ENCODE measurements at places on chromosomes 7 and 10.

DNA sequence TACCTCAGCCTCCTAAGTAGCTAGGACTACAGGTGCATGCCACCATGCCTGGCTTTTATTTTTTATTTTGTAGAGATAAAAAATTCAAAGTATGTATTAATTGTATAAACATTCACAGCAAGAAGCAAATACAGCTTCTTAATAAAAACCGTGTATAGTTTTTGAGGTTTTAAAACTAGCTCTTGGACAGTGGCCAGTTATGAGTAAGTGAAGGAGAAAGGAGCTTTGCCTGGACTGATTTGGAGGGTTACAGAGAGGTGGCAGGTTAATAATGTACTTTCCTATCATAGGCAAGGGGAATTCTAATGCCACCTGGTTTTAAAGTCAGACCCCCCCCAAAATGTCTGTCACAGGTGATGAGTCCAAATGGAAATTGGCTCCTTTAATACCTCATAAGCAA, 43.4 kb downstream of the ZNRF2 start:
- no peak for DNase-seq

DNA sequence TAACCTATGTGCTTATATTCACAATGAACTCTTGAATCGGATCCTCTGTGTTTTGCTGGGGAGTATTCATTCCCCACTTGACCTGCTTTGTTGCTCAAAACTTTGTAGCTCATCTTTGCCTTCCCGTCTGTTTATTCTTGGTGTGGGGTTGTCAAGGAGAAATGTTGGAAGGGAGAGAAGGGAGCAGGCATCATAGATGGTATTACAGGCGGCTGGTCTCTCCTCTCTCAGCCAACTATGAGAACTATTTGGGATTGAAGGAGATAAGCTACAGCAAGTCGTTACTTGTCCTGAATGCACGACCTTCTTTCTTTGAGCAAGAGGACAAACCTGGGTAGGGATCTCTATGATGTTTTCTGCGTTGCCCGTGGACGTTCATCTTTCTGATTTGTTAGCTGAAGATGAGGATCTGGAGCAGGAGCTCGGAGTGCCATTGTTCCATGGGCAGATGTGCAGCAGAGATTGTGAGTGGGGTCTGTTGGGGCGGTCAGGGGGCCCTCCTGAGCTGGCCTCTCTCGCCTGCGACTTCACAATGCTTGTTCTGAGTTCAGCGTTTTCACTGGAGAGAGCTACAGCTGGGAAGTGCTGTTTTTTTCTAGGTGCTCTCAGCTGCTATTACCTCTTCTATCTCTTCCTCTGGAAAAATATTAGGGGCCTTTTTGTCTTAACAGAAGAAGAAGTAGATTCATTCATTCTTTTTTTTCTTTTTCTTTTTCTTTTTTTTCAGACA, 126.9 kb upstream of the KLF6 start:
- DNase-seq = no peak

DNA sequence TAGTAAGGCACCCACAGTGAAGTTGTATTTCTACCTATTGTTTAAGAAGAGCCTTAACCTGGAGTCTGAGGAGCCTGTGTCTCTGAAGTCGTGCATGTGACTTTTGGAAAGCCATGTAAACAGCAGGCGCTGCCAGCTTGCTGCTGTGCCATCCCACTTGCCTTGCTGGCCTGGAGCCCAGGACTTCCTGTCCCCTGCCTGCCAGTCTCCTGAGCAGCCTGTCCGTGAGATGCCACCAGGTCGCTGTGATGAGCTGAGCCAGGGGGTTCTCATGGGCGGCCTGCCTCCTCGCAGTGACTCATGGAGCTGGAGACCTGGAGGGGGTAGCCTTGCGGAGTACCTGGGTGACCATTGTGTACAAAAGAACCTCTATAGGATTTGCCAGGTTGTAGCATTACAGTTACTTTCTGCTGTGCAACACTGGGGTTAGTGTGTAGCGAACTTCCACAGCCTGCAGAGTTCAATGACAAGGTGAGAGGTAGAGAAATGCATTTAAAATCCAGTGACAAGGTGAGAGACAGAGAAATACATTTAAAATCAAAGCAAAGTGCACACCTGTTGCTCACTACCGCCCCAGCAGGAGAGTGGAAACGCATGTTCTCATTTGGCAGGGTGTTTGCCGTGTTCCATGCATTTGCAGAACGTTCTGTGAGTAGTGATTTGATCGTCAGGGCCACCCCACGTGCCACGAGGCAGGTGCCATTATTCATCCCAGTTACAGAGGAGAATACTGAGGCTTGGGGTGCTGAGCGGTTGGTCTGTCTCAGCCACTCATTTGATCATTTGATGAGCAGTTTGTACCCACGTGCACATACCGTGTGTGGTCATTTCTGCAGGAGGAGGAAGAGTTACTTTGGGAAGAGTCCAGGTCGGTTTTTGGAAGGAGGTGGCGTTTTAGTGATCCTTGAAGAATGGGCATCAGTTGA, 36.6 kb upstream of the BHLHA15 start:
- no peak for DNase-seq

- peak; percentile 37 for DNase-seq
These were observed 662 bp downstream of the DNAJC2 start for GRCh38 chr7:103343758-103344452.

GRCh38 chr10:132904181-132904813, 38.1 kb downstream of the CFAP46 start:
- peak; percentile 23 for DNase-seq

DNA sequence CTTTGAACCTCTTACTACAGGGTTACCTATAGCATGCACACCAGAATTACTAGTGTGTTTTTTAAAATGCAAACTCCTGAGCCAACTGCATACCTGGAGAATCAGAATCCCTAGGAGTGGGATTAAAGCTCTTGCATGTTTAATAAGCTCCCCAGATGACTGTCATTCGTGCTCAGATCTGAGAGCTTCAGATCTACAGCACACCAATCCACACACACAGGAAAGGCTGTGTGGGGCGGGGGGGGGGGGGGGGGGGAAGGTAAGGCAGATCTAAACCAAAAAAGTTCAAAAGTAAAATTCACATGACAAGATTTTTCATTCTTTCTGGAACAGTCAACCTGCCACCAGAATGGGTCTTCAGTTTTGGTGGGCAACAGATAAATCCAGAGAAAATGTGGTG, 5.5 kb downstream of the FAM3C start:
- DNase-seq = no peak

GRCh38 chr10:129912166-129912917, 51.7 kb downstream of the EBF3 start:
- DNase-seq = no peak

GRCh38 chr7:117164620-117165019, 158.2 kb downstream of the WNT2 start:
- DNase-seq = no peak

DNA sequence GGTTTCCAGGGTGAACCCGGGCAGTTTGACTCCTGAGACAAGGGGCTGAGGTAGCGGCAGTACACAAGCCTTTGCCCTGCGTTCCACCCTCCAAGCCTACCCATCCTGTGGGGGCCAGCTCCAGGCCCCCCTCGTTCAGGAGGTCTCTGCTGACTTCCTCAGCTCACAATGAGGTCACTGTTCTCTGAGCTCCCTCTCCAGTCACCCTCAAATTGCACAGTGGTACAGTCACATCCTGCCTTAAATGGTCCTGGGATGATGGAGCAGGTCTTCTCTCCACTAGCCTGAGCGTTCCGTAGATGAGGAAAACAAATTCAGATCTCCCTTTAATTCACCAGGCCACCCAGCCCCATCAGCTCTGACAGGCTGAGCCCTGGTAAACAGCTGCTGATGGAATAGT, 90.2 kb downstream of the SH3PXD2A start:
- DNase-seq = no peak

GRCh38 chr7:74269757-74270277, 15.6 kb upstream of the RFC2 start:
- DNase-seq = peak; percentile 48

GRCh38 chr10:124605856-124606812, 138.0 kb downstream of the FAM53B start:
- DNase-seq = no peak

DNA sequence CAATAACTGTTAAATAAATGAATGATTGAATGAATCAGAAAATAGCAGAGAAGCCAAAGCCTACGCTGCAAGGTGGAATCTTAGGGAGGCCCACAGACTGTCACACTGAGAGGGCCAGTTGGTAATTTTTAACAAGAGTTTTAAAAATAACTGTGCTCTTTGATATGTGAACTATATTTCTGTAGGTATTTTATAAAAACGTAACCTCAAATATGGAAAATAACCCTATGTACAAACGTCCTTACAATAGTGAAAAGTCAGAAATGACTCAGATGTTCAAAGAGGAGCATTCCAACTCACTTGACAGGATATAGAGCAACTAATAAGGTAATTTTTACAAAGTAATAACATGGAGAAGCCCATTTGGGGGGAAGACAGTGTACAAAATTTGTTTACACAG, 18.9 kb upstream of the TMEM273 start:
- no peak for DNase-seq

GRCh38 chr7:149845257-149845980, 7.2 kb downstream of the ZNF862 start:
- no peak for DNase-seq

GRCh38 chr10:128373071-128373749, 247.0 kb upstream of the MKI67 start:
- DNase-seq = no peak

GRCh38 chr7:137519181-137519691, 175.7 kb upstream of the PTN start:
- DNase-seq = no peak

DNA sequence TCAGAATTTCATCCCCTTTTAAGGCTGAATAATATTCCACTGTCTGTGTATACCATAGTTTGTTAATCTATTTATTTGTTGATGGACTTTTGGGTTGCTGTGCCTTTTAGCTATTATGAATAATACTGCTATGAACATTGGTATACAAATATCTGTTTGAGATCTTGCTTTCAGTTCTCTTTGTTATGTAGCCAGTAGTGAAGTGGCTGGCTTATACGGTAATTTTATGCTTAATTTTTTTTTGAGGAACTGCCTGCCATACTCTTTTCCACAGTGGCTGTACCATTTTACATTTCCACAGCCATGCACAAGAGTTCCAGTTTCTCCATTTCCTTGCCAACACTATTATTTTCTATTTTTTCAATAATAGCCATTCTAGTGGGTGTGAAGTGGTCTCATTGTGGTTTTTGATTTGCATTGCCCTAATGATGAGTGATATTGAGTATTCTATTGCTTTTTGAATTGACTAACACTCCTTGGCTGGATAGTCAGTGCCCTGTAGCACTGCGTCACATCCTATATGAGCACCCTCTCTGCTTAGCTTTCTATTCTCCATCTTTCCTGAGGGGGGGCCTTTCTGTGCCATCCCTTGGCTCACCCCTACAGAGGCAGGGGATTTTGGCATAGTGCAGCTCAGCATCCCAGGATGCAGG, 29.4 kb upstream of the RAPGEF5 start:
- no peak for DNase-seq

- no peak for DNase-seq
These were observed 114.6 kb downstream of the ITIH5 start for GRCh38 chr10:7551950-7552716.

GRCh38 chr10:62284221-62284620, 15.6 kb upstream of the RTKN2 start:
- DNase-seq = no peak

- no peak for DNase-seq
These were observed 32.1 kb downstream of the STK32C start for GRCh38 chr10:132275426-132276178.

- no peak for DNase-seq
These were observed 298.5 kb downstream of the NEBL start for GRCh38 chr10:20598590-20598989.

GRCh38 chr7:53744403-53744760, 708.9 kb downstream of the POM121L12 start:
- DNase-seq = no peak

DNA sequence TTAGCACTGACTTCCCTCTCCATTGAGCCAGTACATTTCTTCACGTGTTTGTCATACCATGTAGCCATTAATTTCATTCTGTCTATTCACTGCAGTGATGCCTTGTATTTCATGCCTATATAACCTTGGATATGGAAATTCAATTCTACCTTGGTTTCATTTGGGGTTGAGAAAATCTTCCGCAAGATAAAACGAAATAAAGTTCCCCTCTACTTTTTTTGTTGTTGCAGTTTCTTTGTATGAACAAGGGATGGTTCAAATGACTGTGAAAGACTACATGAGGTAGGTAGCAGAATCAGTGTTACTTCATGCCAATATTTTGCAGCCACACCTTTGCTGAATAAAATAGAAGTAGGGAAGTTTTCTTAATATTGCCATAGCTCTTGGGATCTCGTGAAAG, 55.6 kb downstream of the ITPRID1 start:
- no peak for DNase-seq

- no peak for DNase-seq
These were observed 1064.6 kb upstream of the LRRTM3 start for GRCh38 chr10:65861249-65861648.

GRCh38 chr7:18177129-18177814, 149.6 kb upstream of the PRPS1L1 start:
- DNase-seq = no peak
